Calu3 (cell line): ENCODE measurements at places on chromosomes 2 and 18. TPM values are rescaled to one million over a fixed set of nuclear protein-coding genes. Genes with fewer than 3 reads are reported as not detected.

INHBB gene
- total RNA-seq = not detected in 2 replicates

TTR gene
- 0.87 and 1.7 TPM in 2 replicates for total RNA-seq

PAX8 gene
- 12.2 and 14.5 TPM in 2 replicates for total RNA-seq

TDRD15 gene
- not detected in 2 replicates for total RNA-seq

SCN9A gene
- total RNA-seq = 6.1 and 8.5 TPM in 2 replicates

ZNF532 gene
- total RNA-seq = 124 and 150 TPM in 2 replicates

CDK5R2 gene
- 0.59 and 0.86 TPM in 2 replicates for total RNA-seq

NYAP2 gene
- 0.07 TPM in 1 of 2 replicates, not detected in the other for total RNA-seq

CPLX4 gene
- total RNA-seq = not detected in 2 replicates

PTPRN gene
- not detected in 2 replicates for total RNA-seq

CENPA gene
- total RNA-seq = 23.4 and 33.2 TPM in 2 replicates

MAPRE3 gene
- 11.1 and 13.9 TPM in 2 replicates for total RNA-seq

CNRIP1 gene
- total RNA-seq = not detected in 2 replicates

PASK gene
- total RNA-seq = 53.3 and 69.3 TPM in 2 replicates
